Muscle of arm (tissue), 14 donors: ENCODE measurements at places on chromosomes 3 and 15. TPM values are rescaled to one million over a fixed set of nuclear protein-coding genes. Genes with fewer than 3 reads are reported as not detected.

GRCh38 chr3:99472385-99472784 is 166.0 kb upstream of the COL8A1 start:
- DNase-seq: no peak

- DNase-seq: no peak
Observed at GRCh38 chr15:85473455-85473854, 93.1 kb downstream of the AKAP13 start.

DNA sequence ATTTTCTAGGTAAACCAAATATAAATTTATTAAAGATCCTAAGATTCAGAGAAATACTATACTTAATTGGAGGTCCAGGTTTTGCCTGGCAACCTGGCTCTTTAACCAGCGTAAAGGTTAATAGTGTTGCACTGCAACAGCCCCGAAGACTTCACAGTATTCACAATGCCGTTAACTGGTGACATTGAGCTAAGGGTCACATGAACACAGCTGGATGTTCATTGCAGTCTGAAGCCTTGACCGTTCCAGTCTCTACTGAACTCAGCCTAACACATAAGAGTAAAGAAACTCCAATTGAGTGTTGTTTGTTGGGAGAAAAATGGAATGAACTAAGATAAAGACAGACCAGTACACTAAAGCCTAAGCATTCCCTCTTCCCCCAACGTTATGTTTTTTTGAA is 26.8 kb downstream of the NKIRAS1 start:
- DNase-seq: no peak

GRCh38 chr3:194728986-194729385 is 43.3 kb downstream of the FAM43A start:
- no peak for DNase-seq

GRCh38 chr15:32888221-32888761 is 170.5 kb downstream of the GREM1 start:
- DNase-seq: no peak

DNA sequence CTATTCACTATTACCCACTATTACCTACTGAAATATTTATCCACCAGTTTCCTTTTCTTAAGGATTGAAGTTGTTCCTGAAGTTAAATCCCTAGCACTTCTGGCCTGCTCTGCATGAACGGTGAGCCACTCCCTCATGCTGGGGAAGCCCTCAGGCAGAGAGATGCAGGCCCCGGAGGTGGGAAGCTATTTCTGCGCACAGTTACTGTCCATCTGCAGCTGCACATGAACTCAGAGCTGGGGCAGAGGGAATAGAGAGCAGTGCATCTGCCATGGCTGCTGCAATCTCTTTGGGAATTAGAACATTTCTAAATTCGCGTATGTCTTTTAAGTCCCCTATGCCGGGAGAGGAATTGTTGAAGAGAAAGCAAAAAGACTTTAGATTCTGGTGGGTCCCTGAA is 6.3 kb upstream of the GALNT15 start:
- no peak for DNase-seq

GRCh38 chr3:89340408-89340807 is 233.0 kb downstream of the EPHA3 start:
- DNase-seq: peak; percentile 48

- no peak for DNase-seq
Observed at GRCh38 chr3:123099331-123100192, 32.7 kb downstream of the PDIA5 start.

GRCh38 chr3:128425142-128425845 is 41.4 kb downstream of the DNAJB8 start:
- DNase-seq: no peak

- peak; percentile 79 for DNase-seq
Observed at GRCh38 chr3:184688251-184688881, 23.5 kb downstream of the MAGEF1 start.

Gene CYP1A2
- not detected for polyA plus RNA-seq
